ENCODE measurements at places on chromosomes 5 and 9. TPM values are rescaled to one million over a fixed set of nuclear protein-coding genes. Genes with fewer than 3 reads are reported as not detected.

Gene HMMR
- 1.0 TPM for total RNA-seq

Gene CTXN3
- not detected for total RNA-seq

Gene ARSI
- total RNA-seq = not detected

- no peak for DNase-seq
- no peaks in the 10 kb centered on the region for H3K36me3 ChIP-seq
- H3K27ac ChIP-seq = no peak overlapping the region
- H3K4me3 ChIP-seq = no peak overlapping the region
These were observed 95.1 kb downstream of the ZNF354C start for GRCh38 chr5:179154991-179155955.

DNA sequence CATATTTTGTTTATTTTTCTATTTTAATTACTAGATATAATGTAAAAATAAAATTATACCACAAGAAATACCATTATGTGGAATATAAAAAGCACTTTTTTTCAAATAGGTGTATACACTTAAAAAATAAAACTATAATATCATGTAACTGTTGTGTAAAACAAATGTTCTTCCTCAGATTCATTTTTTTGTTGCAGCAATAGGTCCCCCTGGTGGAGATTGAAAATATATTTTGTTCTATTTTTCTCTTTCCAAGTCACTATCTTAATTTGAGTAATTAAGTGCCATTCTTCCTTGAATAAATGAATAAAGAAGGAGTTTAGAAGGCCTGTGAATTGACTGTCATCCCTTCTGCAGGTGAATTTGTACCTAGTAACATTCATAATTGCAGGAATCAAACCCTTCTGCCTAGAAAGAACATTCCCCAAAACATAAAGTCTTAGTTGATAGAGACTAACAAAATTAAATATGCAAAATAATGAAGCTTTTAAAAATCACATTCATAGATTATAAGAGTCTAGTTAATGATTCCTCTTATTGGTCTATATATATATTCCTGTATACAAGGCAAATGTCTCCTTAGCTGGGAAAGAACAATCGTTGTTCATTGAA is 23.4 kb downstream of the CETN3 start:
- H3K27ac ChIP-seq = no peak overlapping the region
- peaks cover 4% of the 10 kb centered on the region for H3K27me3 ChIP-seq
- no peak overlapping the region for H3K4me3 ChIP-seq
- H3K36me3 ChIP-seq = no peaks in the 10 kb centered on the region
- DNase-seq = no peak
- no peaks in the 10 kb centered on the region for H3K4me1 ChIP-seq

- no peaks in the 10 kb centered on the region for H3K27me3 ChIP-seq
- H3K36me3 ChIP-seq = peaks cover 4% of the 10 kb centered on the region
- no peak overlapping the region for H3K4me3 ChIP-seq
- H3K27ac ChIP-seq = no peak overlapping the region
- no peaks in the 10 kb centered on the region for H3K4me1 ChIP-seq
These were observed 53.8 kb downstream of the TTC39B start for GRCh38 chr9:15253197-15253596.

DNA sequence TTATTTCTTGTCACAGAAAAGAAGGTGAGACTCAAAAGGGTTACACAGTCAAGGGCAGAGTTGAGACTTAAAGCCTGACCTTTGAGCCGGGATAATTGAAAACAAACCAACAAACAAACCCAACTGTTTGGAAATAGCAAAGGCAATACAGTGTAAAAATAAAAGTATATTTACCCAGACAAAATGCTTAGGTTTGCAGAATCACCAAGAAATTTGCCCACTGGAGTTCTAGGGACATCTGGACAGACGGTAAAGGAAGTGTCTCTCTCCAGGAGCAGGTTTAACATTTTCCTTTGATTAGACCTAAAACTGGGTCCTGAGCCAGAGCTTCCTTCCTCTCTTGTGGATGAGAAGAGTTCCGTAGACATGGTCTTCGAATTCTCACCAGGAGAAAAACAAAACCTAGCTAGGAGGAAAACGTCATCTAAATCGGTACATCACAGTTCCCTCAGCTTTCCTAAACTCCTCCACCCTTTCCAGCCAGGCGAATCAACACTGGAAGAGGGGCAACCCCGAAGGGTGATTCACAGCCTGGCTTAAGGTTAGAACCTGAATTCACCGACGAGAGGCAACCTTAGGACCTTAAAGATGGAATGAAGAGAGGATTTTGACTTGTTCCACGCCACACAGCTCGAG is 673 bp downstream of the CDC25C start:
- peaks cover 13% of the 10 kb centered on the region for H3K4me1 ChIP-seq
- no peak for DNase-seq
- H3K36me3 ChIP-seq = no peaks in the 10 kb centered on the region
- peak overlapping the region; percentile 94 for H3K4me3 ChIP-seq
- no peaks in the 10 kb centered on the region for H3K27me3 ChIP-seq
- no peak overlapping the region for H3K27ac ChIP-seq

DNA sequence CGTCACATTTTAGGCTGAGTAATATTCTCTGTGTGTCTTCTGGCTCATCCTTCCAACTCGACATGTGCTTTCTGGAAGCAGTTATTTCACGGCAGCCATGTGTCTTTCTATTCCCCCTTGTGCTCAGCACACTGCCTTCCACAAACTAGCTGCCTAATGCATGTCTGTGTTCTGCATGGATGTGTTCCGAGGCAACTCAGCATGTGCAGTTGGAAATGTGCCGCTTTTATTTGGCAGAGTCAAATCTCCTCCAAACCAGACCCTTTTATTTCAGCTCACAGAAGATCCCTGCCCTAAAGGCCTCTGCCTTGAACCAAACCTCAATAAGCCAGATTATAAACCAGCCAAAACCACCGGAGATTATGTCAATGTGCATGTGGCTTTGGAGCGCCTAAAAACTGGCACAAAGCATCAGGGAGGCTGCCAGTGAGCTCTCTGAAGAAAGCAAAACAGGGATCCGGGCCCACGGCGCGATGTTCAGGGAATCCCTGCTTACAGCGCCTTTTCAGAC is 360.2 kb downstream of the DEPDC1B start:
- H3K4me1 ChIP-seq = no peaks in the 10 kb centered on the region
- H3K27ac ChIP-seq = no peak overlapping the region
- no peaks in the 10 kb centered on the region for H3K27me3 ChIP-seq
- H3K4me3 ChIP-seq = no peak overlapping the region
- no peak for DNase-seq

GRCh38 chr9:21804331-21804730 is 1.9 kb downstream of the MTAP start:
- no peak for DNase-seq
- peaks cover 4% of the 10 kb centered on the region for H3K36me3 ChIP-seq
- no peak overlapping the region for H3K27ac ChIP-seq
- H3K27me3 ChIP-seq = peaks cover 5% of the 10 kb centered on the region

GRCh38 chr9:35757892-35758275 is 3.8 kb upstream of the MSMP start:
- peak overlapping the region; percentile 87 for H3K4me3 ChIP-seq
- H3K4me1 ChIP-seq = peaks cover 24% of the 10 kb centered on the region
- H3K27me3 ChIP-seq = no peaks in the 10 kb centered on the region
- peaks cover 20% of the 10 kb centered on the region for H3K36me3 ChIP-seq

DNA sequence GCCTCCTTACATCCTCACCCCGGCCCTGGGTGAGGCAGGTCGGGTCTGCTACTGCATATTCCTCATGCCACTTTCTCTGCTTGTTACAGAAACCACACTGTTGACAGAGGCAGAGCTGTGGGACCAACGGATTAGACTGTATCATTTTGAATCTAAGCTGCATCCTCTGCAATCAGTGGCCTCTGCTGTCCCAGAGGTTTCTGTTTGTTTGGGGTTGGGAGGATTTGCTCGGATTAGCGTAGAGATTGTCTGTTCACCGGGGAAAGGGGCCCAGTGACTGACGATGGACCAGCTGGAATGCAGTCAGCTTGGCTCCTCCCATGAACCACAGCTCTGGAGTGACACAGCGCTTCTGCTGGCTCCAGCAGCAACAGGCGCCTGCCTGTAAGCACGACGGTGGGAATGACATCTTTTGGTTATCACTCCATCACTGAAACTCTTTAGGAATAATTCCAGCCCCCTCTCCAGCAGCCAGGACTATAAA is 37.3 kb upstream of the ADRA1B start:
- no peak overlapping the region for H3K4me3 ChIP-seq
- no peak overlapping the region for H3K27ac ChIP-seq
- no peaks in the 10 kb centered on the region for H3K4me1 ChIP-seq
- no peaks in the 10 kb centered on the region for H3K36me3 ChIP-seq
- H3K27me3 ChIP-seq = no peaks in the 10 kb centered on the region

DNA sequence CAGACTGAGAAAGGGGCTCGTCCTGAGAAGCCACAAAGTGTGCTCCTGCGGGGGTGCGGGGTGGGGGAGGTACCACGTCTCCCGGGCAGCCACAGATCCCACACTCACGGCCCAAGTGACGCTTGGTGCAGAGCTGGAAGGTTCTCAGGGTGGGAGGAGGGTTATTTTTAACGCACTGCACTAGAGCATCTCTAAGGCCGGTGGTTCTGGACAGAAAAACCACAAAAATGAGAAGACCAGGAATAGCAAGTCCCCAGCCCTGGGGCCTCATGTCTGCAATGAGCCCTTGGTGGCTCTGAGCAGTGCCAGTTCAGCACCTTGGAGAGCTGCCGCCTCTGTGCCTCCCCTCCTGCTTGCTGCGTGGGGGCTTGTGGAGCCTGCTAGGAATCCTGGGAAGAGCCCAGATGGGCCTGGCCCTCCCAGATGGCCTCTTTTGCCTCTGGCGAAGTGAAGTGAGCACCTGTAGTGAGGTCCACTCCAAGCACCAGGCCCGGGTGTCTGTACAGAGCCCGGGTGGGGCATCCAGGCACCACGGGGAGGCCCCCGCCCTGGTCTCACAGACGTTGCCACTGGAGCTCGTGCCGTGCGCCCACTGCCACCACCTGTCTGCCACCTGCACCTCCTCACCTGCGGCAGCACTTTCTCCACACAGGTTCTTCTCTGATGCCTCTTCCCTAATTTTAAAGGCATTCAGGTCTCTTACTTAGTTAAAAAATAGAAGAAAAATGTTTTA is 48.9 kb upstream of the CACNA1B start:
- H3K27ac ChIP-seq = no peak overlapping the region
- H3K4me3 ChIP-seq = no peak overlapping the region
- no peak for DNase-seq
- no peaks in the 10 kb centered on the region for H3K4me1 ChIP-seq
- H3K27me3 ChIP-seq = no peaks in the 10 kb centered on the region

- H3K27me3 ChIP-seq = no peaks in the 10 kb centered on the region
- DNase-seq = no peak
- H3K36me3 ChIP-seq = no peaks in the 10 kb centered on the region
These were observed 187.9 kb downstream of the MAN2A1 start for GRCh38 chr5:109877670-109878045.

DNA sequence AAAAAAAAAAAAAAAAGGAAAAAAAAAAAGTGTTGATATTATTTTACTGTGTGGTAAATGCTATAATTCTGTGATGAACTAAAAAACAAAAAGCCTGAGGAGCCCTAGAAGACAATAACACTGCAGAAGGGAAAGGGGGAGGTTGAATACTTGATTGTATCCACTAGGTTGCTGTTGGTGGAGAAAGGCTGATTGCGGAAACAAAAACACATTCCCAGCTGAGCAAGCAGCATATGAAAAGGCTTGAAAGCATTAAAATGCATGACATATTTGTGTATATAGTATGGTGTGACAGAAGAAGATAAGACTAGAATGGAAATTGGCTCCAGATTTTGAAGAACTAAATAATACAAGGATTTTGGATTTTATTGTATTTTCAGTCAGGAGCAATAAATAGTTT is 8.9 kb downstream of the RABGAP1 start:
- H3K36me3 ChIP-seq = no peaks in the 10 kb centered on the region
- no peak overlapping the region for H3K27ac ChIP-seq
- H3K4me1 ChIP-seq = peaks cover 6% of the 10 kb centered on the region

DNA sequence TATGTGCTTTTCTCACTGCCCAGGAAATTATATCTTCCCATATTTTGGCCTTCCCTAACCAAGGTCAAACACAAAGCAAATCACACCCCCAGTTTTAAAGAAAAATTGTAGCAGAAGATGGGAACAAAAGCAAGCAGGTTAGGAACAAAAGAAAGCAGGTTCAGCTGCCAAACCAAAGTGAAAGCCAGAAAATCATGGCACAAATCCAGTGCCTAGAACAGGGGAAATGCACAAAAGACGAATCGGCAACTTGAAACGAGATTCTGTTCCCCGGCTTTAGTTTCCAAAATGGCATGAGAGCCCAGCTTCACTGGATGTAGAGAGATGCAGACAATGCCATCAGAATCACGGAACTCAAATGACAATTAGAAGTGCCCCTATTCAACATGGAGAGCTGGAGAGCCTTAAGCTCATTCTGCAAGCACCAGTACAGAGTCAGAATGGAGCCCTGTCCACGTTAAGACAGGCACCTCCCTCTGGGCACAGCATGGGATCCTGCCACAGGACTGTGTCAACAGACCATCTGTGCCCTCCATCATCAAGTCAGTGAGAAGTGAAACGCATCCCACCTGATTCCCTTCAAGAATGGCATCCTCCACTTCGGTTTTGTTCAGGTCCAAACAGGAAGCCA is 13.8 kb downstream of the DNAH5 start:
- H3K27me3 ChIP-seq = no peaks in the 10 kb centered on the region
- H3K36me3 ChIP-seq = no peaks in the 10 kb centered on the region
- DNase-seq = no peak
